ENCODE measurements at places on chromosomes 13 and 19. TPM values are rescaled to one million over a fixed set of nuclear protein-coding genes. Genes with fewer than 3 reads are reported as not detected.

Gene SLC7A10
- not detected for total RNA-seq

Gene DMPK
- 27.0 TPM for total RNA-seq

Gene VN1R2
- total RNA-seq: not detected

Gene NLRP8
- total RNA-seq: not detected

Gene KCNJ14
- total RNA-seq: 0.56 TPM

Gene IGFL1
- not detected for total RNA-seq

Gene USPL1
- 8.7 TPM for total RNA-seq

GRCh38 chr19:40754611-40755247 is 3.7 kb downstream of the SNRPA start:
- H3K27me3 ChIP-seq: no peaks in the 10 kb centered on the region
- DNase-seq: no peak
- H3K36me3 ChIP-seq: peaks cover 7% of the 10 kb centered on the region
- no peak overlapping the region for H3K27ac ChIP-seq
- H3K4me1 ChIP-seq: peaks cover 34% of the 10 kb centered on the region
- no peak overlapping the region for H3K4me3 ChIP-seq

- peak overlapping the region; percentile 44 for H3K4me3 ChIP-seq
- no peak for DNase-seq
- peak overlapping the region; percentile 90 for H3K27ac ChIP-seq
Measured at GRCh38 chr19:9673912-9674662, 813 bp downstream of the ZNF562 start.

GRCh38 chr19:34276614-34277013 is 22.3 kb downstream of the GARRE1 start:
- no peaks in the 10 kb centered on the region for H3K27me3 ChIP-seq
- H3K4me1 ChIP-seq: peaks cover 16% of the 10 kb centered on the region
- no peak for DNase-seq
- no peak overlapping the region for H3K4me3 ChIP-seq
- no peak overlapping the region for H3K27ac ChIP-seq

GRCh38 chr13:114077099-114077932 is 55.1 kb downstream of the RASA3 start:
- H3K36me3 ChIP-seq: no peaks in the 10 kb centered on the region
- H3K27ac ChIP-seq: no peak overlapping the region
- H3K27me3 ChIP-seq: no peaks in the 10 kb centered on the region
- H3K4me3 ChIP-seq: no peak overlapping the region

DNA sequence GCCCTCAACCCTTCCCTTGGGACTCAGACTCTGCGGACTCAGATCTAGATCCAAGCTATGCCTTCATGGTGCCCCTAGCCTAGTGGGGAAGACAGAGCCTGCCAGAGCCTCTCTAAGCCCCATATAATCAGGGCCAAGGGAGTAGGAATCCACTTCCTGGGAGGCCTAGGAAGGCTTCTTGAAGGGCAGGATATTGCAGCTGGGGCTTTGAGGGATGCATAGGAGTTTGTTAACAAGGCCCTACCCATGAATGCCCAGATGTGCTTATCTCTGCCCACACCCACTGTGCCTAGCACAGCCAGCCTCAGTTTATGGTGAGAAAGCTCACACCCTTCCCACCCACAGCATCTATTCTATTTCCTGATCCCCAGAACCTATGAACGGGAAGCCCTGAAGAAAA is 11.3 kb downstream of the APBA3 start:
- no peaks in the 10 kb centered on the region for H3K27me3 ChIP-seq
- H3K27ac ChIP-seq: no peak overlapping the region
- DNase-seq: no peak
- H3K4me3 ChIP-seq: no peak overlapping the region

DNA sequence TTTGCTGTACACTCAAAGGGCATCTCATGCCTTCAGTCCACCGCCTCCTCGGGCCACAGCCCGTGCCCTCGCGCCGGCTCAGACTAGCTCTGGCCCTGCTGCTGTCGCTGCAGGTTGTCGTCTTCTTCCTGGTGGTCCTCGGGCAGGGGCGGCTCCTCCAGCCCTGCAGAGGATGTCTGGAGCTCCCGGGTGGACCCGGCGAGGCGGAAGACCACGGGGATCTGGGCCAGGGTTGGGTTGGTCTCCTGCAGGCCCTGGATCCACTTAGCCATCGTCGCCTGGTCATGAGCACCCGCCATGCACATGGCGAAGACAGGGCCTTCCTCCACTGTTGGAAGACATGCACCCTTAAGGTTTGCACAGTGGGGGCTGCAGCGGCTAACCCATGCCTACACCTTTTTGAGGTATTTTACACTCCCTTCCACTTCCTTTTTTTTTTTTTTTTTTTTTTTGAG is 489 bp upstream of the ZNF653 start:
- no peaks in the 10 kb centered on the region for H3K4me1 ChIP-seq
- no peak for DNase-seq
- H3K4me3 ChIP-seq: peak overlapping the region; percentile 97
- no peaks in the 10 kb centered on the region for H3K36me3 ChIP-seq
- H3K27ac ChIP-seq: peak overlapping the region; percentile 91

GRCh38 chr19:14102756-14103155 is 12.2 kb upstream of the SAMD1 start:
- no peaks in the 10 kb centered on the region for H3K27me3 ChIP-seq
- no peak for DNase-seq
- no peaks in the 10 kb centered on the region for H3K4me1 ChIP-seq
- H3K4me3 ChIP-seq: no peak overlapping the region

DNA sequence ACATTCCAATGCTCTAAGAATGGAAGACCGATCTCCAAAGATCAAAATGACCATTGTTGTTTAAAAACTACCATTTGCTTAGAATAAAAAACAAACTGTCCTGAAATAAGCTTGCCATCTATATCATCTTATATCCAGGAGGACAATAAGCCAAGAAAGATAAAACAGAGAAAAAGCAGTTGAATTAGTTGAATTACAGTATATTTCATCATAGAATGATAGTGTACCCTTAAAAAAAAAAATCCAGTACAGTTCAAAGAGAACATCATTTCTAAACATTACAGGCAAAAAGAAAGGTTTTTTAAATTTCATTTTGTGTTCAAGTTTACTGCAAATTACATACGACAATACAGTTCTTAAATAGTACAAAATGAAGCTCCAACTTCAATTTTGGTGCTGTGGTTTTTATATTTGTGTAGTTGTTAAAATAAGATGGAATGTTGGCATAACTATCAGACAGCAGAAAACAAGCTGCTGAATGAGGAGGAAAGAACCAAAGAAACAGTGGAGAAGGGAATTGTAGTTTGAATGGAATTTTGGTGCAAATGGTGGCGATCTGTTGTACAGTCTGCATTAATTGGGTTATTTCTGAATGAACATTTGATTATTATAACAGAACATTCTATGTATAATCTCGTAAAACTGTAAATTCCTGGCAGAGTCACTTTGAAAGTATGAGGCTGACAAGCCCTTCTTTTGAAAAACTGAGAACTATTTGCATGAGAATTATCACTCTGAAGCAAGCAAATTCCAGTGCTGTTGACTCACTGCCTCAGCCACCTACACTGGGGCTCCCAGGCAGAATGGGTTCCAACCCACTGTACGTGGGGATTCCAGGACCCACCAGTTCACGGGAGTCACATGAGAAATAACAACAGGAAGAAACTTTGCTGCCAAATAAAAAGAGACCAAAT is 37.7 kb downstream of the LHFPL6 start:
- H3K36me3 ChIP-seq: no peaks in the 10 kb centered on the region
- H3K27ac ChIP-seq: no peak overlapping the region
- no peak for DNase-seq
- H3K27me3 ChIP-seq: no peaks in the 10 kb centered on the region
- H3K4me3 ChIP-seq: no peak overlapping the region

DNA sequence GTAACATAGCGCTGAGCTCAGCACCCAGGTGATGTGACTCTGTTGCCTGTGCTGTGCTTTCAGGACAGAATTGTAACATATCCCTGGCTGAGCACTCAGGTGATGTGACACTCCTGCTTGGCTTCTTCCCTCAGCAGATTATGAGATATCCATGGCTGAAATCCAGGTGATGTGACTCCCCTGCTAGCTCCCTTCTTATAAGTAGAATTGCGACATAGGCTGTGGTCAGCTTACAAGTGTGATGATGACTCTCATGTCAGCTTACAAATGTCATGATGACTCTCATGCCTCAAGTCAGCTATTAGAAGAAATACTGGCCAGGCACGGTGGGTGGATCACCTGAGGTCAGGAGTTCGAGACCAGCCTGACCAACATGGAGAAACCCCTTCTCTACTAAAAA is 14.3 kb upstream of the ZNF429 start:
- no peak for DNase-seq
- H3K36me3 ChIP-seq: no peaks in the 10 kb centered on the region
- H3K4me1 ChIP-seq: no peaks in the 10 kb centered on the region
- no peak overlapping the region for H3K27ac ChIP-seq

GRCh38 chr13:29750183-29750530 is 100.3 kb downstream of the UBL3 start:
- H3K36me3 ChIP-seq: no peaks in the 10 kb centered on the region
- H3K4me1 ChIP-seq: no peaks in the 10 kb centered on the region
- no peak overlapping the region for H3K4me3 ChIP-seq
- H3K27ac ChIP-seq: no peak overlapping the region

DNA sequence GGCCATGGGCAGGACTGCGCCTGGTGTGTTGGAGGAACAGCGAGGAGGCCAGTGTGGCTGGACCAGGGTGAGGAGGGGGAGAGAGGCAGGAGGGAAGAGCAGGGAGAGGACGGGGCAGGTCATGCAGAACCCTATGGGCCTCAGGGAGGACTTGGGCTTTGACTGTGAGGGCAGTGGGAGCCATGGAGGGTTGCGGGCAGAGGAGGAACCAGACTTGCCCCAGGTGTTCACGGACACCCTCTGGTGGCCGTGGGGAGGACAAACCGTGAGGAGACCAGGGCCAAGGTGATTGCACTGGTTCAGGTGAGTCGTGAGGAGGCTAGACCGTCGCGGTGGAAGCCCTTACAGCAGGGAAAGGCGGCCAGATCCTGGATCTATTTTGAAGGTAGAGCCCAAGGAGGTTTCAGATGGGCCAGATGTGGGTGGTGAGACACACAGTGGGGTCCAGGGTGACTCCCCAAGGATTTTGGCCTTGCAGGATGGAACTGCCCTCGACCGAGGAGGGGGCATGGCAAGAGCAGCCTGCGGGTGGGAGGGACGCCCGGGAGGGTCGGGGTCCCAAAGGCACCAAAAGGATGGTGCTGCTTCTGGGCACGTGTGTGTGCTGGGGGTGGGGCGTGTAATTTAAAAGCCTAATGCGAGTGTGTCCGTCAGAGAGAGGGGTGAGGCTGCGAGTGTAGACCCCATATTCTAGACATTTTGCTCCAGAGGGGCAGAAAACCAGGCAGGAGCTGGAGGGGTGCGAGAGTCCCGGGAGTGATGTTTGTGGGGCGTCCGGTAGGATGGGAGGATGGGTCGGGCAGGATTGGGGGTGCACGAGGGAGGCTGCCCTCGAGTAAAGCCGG is 2.7 kb upstream of the REXO1 start:
- no peak for DNase-seq
- H3K36me3 ChIP-seq: no peaks in the 10 kb centered on the region
- no peak overlapping the region for H3K4me3 ChIP-seq
- no peak overlapping the region for H3K27ac ChIP-seq
- no peaks in the 10 kb centered on the region for H3K27me3 ChIP-seq

- no peaks in the 10 kb centered on the region for H3K4me1 ChIP-seq
- no peaks in the 10 kb centered on the region for H3K36me3 ChIP-seq
- H3K27me3 ChIP-seq: no peaks in the 10 kb centered on the region
Measured at GRCh38 chr19:996051-996838, 4.0 kb upstream of the GRIN3B start.

- no peaks in the 10 kb centered on the region for H3K27me3 ChIP-seq
- peak overlapping the region; percentile 14 for H3K4me3 ChIP-seq
Measured at GRCh38 chr19:18415178-18415867, 3.9 kb upstream of the SSBP4 start.

DNA sequence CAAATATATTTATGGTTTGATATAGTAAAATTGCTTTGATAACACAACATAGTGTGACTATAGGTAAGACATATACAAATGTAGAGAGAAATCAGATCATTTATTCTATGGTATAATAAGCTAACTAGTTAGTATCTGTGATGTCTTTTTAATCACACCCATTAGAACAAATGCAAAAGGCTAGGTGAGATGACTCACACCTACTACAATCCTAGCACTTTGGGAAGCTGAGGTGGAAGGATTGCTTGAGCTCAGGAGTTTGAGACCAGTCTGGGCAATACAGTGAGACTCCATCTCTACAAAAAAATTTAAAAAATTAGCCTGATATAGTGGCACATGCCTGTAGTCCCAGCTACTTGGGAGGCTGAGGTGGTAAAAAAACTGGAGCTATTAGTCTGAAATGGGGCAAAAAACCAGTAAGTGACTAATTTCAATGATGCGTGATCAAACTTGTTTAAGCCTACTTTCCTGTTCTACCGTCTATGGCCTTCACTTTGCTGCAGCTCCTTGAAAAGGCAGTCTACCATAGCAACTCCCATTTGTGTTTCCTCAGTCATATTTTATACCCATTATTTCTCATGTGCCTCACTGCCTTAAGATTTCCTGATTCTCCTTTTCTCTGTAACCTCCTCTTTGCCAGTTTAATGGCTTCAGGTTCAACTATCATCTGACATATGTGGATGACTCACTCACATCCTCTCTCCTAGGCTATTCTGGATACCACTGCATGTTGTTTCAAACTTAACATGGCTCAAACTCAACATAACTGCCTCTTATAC is 12.5 kb downstream of the ALG5 start:
- H3K4me1 ChIP-seq: no peaks in the 10 kb centered on the region
- peaks cover 8% of the 10 kb centered on the region for H3K36me3 ChIP-seq
- H3K27me3 ChIP-seq: no peaks in the 10 kb centered on the region
- DNase-seq: no peak
- H3K27ac ChIP-seq: no peak overlapping the region
- no peak overlapping the region for H3K4me3 ChIP-seq

DNA sequence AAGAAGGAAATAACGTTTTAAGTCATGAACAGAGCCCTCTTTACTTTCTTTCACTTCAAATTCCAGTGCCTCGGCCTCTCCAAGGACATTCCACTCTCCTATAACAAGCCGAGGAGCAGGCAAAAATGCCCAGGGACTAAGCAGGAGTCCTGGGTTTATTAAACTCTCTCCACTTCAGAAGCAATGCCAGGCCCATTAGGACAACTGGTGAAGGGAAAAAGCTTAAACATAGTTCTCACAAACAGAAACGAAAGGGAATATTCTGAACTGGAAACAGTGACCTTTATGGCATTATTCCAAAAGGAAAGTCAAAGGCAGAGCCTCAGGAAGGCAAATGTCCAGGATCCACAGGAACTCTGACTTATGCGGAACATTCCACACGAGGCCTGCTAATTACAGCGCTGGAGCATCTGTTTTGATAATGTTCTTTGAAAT is 30.9 kb upstream of the MED4 start:
- H3K36me3 ChIP-seq: no peaks in the 10 kb centered on the region
- DNase-seq: no peak
- H3K4me1 ChIP-seq: no peaks in the 10 kb centered on the region
- no peak overlapping the region for H3K4me3 ChIP-seq
